ENCODE measurements at places on chromosomes 16 and 17.

DNA sequence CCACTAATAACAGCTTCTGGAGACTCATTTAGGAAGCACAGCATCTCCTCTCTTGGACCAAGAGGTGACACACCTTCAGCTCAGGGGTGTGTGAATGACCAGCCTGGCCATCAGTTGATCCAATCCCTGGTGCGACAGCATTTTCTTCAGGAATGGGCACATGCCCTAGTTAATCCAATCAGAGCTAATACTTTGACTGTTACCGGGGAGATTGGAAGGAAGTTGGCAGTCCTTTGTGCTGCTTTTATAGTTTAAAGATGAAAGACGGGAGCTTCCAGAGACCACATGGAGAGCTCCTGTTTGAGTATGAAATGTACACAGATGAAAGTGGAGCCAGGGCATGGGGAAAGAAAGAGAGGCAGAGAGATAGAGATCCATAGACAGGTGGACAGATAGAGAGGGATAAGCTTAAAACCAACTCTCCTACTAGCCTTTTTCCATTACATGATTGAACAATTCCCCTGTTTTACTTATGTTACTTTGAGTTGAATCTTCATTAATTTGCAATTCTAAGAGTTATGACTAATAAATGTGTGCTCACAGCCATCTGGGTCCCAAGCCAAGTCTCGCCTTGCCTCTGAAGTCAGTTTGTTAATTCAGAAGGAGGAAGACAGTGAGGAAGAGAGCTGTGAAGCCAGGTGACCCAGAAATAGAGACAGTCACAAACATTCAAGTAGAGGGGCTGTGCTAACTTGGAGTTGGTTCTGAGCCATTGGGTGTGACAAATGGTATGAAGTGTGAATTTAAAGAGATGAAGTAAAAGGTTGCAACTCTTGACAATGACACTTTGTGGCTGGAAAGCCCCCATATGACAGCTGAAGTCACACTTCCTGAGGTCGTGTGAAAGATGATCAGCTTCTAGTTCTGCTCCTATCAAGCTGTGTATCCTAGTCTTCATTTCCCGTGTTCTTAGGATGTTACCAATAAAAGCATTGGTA, 120.0 kb upstream of the GOT2 start:
- no peak for DNase-seq

DNA sequence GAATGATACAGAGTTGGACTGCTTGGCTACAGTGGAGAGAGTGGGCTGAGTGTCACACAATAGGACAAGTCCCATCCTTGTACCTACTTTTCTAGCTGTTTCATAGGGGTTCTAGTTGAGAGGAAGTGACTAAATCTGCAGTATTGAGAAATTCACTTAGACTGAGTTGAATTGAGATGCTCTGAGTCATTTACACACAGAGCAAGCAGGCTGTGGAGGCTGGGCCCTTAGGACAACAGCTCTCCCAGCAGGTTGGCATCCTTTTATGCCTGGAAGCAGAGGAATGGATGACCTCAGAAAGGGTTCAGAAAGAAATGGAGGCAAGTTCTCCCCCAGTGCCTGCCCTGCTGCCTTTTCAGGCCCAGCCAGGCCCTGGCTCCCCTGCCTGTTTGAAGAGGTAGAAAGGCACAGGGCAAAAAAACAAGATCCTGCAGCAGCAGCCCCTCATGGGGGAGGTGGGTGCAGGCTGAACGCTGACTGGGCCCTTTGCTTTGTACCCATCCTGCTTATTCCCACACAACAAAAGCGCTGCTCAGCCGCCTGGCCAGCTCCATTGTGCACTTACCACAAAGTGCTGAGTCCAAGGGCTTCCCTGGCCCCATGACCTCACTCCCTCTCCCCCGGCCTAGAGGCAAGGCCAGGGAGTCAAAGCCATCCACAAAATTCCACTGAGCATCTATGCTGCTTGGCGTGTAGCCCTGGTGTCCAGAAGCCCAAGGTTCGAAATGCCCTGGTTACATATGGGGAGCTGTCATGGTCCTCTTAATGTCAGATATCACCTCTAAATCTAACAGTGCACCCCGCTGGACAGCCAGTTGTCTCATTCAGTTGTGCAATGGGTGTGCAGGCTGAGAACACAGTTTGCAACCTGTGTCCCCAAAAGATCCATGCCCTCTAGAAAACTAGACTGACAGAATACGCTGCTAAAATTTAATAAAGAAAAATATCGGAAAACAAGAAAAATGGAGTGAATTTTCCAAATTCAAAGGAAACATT, 5.4 kb upstream of the CRYBA1 start:
- peak; percentile 93 for DNase-seq

GRCh38 chr17:80790021-80790765, 201.4 kb upstream of the CHMP6 start:
- no peak for DNase-seq

DNA sequence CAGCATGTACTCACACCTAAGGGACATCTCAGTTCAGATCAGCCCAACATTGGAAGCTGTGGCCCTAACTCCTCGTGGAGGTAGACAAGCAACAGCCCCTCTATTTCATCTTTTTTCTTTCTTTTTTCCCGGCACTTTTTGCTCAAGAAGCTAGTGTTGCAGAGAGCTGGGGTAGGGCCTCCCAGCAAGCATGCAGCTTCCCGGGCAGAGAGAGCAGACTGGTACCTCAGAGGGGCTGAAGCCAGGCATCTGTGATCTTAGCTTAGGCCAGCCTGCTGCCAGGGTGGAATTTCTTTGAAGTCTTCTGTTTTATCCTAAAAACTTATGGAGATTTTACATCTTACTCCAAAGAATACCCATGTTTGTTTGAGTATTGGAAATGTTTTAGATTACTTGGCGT, 195.4 kb downstream of the C16orf95 start:
- DNase-seq = no peak

DNA sequence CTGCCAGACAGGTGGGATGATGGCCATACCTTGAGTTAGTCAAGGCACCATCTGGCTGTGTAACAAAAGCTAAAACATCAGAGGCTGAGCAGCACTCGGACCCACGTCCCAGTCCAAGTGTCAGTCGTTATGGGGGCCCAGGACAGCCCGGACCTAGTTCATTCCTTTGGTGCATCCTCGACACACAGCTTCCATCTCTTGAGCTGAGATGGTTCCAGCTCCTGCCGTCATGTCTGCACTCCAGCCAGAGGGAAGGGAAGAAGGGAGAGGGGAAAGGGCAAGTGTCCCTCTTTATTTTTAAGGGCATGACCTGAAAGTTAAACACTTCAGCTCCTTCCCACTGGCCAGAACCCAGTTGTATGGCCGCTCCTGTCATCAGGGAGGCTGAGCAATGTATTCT, 218.0 kb downstream of the SEC14L1 start:
- DNase-seq = no peak

DNA sequence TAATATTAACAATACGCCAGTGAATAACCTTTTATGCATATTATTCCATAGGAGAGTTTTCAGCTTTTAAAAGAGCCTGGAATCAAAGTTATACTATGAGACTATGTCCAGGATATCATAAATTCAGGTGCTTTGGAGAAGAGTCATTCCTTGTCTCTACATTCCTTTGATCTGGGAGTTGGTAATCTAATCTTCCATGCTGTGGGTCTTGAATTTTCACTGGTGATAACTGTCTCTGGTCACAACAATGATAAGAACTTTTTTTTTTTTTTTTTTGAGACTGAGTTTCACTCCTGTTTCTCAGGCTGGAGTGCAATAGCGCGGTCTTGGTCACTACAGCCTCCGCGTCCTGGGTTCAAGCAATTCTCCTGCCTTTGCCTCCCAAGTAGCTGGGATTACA, 50.8 kb downstream of the CHD9 start:
- no peak for DNase-seq

- peak; percentile 30 for DNase-seq
These were observed 1.6 kb downstream of the IRX3 start for GRCh38 chr16:54284931-54285413.

GRCh38 chr17:61403801-61404662, 4.4 kb downstream of the TBX2 start:
- DNase-seq = peak; percentile 80

DNA sequence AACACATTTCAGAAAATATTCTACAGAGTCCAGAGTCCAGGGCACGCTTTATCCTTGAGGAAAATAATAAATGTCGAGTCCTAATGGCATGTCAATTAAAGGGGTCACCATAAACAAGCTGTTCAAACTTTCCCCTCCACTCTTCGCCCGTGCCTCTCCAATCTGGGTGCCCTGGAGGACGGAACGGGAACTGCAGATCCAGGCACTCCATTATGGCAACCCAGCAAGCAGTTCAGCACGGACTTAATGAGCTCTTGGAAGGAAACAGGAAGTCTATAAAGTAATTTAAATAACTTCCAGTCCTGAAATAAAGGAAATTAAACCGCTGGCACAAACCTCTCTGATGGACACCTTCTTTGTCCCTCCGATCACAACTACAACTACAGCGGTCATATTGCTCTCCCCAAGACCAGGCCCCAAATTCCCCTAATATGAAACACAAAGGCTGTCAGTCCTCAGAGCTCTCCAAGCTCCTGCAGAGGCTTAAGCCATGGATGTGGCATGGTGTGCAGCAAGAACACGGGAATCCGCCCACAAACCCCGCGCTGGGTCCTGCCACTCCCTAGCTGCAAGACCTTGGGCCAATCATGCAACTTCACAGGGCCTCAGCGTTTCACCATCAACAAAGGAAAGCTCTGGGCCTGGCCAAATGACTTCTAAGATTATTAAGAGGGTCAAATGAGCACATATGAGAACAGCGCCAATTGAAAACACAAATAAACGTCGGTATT, 52.6 kb downstream of the ZFHX3 start:
- no peak for DNase-seq
